ENCODE measurements at places on chromosomes 7 and 10.

GRCh38 chr10:131724891-131725580, 175.8 kb upstream of the PPP2R2D start:
- DNase-seq = no peak

DNA sequence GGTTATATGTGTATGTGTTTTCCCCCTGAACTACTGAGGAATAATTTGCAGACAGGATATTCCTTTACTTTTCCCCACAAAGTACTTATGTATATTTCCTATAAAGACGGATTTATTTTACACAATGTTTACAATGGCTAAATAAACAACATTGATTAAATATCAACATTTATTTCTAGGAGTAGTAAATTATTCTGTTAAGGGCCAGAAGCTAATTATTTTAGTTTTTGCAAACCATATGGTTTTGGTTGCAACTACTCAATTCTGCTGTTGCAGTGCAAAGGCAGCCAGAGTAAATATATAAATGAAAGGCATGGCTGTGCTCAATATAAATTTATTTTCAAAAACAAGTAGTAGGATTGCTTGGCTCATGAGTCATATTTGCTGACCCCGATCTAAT, 907.1 kb upstream of the MBL2 start:
- DNase-seq = no peak

DNA sequence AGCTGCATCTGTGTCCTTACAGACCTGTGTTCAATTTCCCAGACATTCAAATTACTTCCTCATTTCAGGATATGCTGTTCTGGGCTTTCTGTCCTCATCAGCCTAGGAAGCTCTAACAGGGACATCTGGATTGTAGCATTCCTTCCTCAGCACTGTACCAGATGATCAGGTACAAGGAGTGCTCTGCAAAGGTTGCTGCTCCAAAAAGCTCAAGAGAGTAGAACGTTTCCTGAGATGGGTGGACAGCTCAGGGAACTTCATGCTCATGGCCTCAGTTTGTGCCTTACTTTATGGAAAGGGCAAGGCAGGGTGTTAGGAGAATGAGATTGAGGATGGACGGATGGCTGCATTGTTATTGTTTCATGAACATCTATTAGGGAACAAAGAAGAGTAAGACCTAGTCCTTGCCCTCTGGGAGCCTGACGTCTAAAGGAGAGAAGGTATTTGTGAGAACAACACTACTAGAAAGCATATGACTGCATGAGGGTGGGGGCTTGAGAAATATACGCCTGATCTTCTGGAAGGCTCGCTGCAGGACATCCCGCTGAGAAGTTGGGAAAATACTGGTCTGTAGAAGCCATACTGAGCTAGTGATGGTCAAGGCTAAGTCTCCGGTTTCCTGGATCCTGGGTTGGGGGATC, 10.5 kb upstream of the ZNF212 start:
- no peak for DNase-seq

- DNase-seq = no peak
Observed at GRCh38 chr10:70784471-70784870, 706 bp downstream of the TBATA start.

- DNase-seq = no peak
Observed at GRCh38 chr10:125153703-125154490, 6.5 kb downstream of the CTBP2 start.

DNA sequence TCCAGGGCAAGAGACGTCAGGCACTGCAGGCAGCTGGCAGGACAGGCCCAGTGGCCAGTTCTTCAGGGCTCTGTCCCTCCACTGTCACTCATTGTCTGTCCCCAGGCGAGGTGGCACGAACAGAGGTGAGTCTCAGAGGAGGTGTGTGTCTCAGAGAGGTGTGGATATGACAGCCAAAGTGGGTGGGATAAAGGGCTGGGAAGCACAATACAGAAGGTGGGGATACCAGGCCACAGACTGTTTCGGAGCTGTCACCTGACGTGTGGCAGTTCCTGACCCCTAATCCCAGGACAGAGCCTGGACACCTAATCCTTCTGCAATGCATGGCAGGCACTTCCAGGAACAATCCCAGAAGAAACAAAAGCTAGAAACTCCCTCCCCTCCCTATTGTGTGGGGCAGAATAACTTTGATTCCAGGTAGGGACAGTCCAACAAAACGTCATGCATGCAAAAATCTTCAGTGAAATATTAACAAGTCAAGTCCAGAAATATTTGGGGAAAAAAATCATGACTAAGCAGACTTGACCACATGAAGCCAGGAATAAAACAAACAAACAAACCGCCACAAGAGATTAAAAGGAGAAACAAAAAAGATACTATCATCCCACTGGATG, 11.6 kb downstream of the KLRG2 start:
- no peak for DNase-seq

- DNase-seq = no peak
Observed at GRCh38 chr7:77409739-77410547, 6.2 kb downstream of the GSAP start.

DNA sequence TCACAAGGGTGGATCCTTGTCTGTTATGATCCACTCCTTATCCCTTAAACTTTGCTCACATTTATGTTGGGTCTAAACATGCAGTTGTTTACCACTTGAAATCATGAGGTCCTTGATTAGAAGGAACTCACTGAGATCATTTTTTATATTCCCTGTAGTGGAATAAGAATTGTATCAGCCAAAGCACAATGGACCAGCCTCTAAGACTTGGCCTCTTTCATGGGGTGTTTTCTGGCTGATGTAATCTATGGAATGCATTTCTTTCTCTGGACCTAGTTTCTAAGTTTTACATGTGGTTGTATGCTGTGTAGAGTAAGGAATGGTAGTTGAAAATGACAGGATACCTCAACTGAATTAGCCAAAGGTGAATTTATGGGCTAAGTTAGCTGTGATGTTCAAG, 376.6 kb downstream of the SORCS3 start:
- no peak for DNase-seq

GRCh38 chr7:48252995-48253394, 81.7 kb downstream of the ABCA13 start:
- DNase-seq = no peak

DNA sequence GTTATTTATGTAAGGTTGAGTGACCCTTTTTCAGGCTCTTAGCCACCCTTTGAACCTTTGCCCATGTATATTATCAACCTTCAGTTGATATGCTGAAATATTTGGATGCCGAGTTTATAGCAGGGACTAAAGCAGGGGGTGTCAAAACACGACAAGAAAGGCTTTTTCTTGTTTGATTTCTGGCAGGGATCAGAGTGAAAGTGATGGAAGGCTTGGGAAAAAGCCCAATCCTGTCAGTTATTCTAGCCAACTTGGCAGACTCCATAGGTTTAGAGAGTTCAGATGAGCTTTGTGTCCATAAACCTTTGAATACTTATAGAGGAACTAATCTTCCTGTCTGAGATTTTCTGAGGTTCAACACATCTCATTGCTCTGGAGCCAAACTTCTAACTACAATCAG, 47.5 kb downstream of the INHBA start:
- no peak for DNase-seq

DNA sequence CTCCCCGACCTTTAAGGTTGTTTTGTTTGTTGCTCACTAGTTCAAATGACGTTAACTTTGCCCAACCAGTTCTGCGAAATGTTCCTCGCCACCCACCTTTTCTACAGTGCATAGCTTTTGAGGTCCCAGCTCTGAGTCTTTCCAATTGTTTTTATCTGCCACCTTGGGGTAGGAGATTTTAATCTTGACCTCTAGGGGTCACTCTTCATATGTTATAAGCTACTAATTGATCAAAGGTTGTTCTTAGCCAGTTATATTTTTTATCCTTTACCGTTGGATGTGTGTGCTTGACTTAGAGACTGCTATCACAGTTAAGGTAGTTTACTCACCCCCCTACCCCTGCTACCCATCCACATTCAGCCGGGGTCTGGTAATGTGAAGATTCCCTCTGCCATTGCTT, 372.4 kb downstream of the SUGCT start:
- no peak for DNase-seq

GRCh38 chr7:151926336-151926712, 29.9 kb upstream of the GALNTL5 start:
- DNase-seq = no peak

GRCh38 chr7:159042581-159043101, 102.0 kb downstream of the VIPR2 start:
- DNase-seq = no peak

DNA sequence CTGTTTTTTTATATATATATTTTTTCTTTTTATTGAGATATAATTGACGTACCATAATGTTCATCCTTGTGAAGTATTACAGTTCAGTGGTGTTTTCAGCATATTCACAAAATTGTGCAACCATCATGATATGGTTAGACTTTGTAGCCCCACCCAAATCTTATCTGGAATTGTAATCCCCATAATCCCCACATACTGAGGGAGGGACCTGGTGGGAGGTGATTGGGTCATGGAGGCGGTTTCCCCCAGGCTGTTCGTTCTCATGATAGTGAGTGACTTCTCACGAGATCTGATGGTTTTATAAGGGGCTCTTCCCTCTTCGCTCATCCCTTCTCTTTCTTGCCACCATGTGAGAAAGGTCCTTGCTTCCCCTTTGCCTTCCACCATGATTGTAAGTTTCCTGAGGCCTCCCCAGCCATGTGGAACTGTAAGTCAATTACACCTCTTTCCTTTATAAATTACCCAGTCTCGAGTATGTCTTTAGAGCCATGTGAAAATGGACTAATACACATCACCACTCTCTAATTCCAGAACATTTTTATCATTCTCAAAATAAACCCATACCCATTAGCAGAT, 73.9 kb upstream of the SMNDC1 start:
- DNase-seq = no peak

GRCh38 chr10:70651661-70652060, 20.6 kb upstream of the ADAMTS14 start:
- no peak for DNase-seq

DNA sequence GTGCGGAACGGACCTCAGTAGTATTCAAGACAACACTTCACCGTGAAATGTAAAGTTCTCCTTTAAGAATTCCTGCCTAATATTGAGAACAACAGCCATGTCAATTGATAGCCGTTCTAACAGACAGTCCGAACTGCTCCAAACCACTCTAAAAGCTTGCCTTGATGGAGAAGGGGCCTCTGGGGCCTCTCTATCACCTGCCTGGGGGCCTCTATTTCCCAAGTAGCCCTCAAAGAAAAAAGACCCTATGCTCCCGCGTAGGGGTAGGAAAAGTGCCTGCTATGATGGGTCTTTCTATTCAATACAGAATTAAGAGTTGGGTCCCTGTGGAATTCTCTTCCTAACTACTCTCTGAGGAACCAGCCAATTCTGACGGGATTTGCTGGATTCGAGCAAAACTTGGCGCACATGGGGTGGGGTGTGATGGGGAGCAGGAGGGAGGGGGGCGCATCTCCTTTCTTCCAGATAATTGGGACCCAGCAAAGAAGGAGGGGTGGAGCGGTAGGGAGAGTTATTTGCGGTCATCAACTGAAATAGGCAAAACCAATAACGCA, 8.3 kb upstream of the DLX6 start:
- DNase-seq = no peak

DNA sequence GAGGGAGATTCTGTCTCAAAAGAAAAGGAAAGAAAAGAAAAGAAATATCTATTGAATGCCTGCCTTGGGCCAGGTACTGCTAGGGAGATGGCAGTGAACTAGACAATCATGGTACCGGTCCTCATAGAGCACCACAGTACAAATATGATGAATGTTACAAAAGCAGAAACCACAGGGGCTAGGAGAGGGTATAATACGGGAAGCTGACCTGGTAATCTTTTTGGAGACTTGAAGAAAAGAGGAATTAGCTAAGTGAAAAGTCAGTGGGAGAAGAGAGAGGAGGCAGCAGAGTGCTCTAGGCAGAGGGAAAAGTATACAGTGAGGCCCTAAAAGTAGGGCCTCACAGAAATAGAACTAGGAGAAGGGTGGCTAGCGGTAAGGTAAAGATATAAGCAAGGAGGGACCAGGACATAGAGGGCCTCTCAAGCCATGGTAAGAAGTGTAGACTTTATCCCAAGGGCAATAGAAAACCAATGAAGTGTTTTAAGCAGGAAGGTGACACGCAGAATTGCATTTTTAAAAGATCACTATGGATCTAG, 42.8 kb upstream of the WNT8B start:
- DNase-seq = no peak

GRCh38 chr7:22127835-22128527, 182.3 kb upstream of the CDCA7L start:
- no peak for DNase-seq

GRCh38 chr7:40059057-40059456, 75.4 kb downstream of the MPLKIP start:
- DNase-seq = no peak

DNA sequence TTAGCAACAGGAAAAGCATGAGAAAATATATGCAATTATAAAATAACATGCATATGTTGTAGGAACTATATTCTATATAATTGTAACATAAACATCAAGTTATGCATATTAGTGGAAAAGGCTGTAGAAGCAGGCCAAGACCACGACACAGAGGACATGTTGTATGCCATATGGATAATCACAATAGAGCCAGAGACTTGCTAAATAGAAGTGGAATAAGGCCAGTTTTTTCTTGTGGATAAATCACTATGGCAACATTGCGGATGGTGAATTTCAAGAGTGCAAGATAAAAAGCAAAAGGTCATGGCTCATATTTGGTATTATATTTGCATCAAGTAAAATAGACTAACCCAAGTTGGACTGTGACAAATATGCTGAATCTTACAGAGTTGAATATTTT, 93.0 kb downstream of the PCDH15 start:
- DNase-seq = no peak

DNA sequence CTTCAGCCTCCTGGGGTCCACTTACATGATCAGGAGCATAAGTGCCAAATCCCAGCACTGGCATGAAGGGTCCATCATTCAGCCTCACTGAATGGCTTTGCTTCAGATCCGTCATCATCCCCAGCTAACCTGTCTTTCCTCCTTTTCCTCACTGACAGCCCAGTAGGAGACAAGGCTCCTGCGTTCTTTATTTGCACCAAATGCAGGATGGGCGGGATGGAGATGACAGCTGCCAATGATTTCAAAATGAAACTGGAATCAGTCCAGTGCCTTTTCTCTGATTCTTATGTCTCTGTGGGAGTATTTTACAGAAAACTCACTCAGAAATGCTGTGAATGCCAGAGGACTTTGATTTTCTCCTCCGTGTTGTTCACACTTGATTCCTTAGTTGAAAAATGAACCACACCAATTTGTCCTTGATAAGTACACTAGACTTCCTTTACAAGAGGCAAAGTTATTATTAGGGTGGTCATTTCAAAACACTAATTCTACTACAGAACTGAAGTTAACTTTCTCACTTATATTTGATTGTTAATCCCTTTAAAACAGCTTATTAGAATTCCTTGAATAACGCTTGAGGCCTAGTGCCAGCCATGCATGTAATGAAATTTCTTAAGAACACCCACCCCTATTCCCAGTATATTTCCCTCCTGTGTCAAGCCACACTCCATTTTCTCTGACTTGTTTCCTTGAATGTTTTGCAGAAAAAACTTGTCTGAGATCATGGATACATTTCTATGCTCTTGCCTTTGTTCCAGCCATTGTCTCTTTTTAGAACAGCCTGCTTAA, at the start of gene AKR1C8:
TSS of gene AKR1C8 (minus strand) at position 164 of the 789 bp plus-strand sequence. CDS start at position 118, 46 bp downstream.
- no peak for DNase-seq

- DNase-seq = no peak
Observed at GRCh38 chr7:24703296-24703695, 54.0 kb downstream of the GSDME start.

All from NCI-H1105 (cell line).